ENCODE measurements at places on chromosomes 2 and 18.
A peak's percentile ranks its signal among the peaks of the same experiment; 100 is the strongest.

- DNase-seq: peak; percentile 67
These were observed 85.4 kb upstream of the ATG16L1 start for GRCh38 chr2:233165895-233166661.

DNA sequence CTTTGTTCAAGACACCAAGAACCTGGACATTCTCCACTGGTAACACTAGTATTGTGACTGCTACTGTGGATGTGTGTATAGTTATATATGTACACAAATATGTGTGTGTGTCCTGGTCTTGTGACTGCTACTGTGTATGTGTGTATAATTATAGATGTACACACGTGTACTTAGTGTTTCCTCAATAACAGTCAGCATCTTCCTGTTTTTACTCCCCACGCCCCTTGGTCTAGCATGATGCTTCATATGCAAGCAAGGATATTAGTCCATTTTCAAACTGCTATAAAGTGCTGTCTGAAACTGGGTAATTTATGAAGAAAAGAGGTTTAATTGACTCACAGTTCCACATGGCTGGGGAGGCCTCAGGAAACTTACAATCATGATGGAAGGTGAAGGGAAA is 802.7 kb downstream of the RNF144A start:
- DNase-seq: no peak

DNA sequence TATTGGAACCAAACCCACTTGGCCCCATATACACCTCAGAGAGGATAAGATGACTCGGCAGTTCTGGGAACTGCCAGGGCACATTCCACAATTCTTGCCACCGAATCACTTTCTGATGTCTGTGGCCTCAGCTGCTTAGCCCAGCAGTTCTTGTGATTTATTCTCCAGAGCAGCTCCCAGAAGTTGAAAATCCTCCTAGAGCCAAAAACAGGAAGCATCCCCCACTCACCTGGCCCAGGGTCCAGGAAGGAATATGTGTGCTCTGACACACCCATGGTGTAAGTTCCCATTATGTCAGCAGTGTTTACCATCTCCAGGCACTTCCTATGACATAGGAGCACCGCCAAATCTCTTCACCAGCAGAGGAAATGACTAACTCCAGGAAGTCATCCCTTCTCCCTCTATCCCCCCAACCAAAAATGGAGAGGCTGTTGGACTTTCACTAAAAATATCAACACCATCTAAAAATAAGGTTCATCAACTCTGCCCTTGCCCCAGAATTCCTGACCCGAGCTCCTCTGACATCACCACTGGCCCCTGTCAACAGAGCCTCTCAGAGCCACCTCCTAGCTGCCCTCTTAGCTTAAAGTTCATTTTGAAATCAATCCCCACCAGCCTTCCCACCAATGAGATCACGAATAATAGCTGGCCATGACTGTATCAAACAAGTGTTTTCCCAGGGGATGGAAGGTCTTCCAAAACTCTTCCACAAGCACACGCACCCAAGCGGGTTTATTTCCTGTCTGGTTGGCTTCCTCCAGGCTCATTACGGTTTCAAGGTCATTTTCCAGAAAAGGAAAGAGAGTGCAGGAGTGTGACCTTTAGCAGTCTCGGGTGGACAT is 223.1 kb upstream of the PARD3B start:
- DNase-seq: no peak

- DNase-seq: no peak
These were observed 311.7 kb downstream of the SMAD2 start for GRCh38 chr18:47618758-47619157.

- peak; percentile 70 for DNase-seq
These were observed 25.5 kb upstream of the YWHAQ start for GRCh38 chr2:9656270-9656766.

- no peak for DNase-seq
These were observed 74.0 kb downstream of the NRXN1 start for GRCh38 chr2:50957896-50958295.

- no peak for DNase-seq
These were observed 43.0 kb downstream of the FBXO48 start for GRCh38 chr2:68423966-68424650.

- DNase-seq: no peak
These were observed 116.1 kb downstream of the NFATC1 start for GRCh38 chr18:79511671-79512301.

Data from activated CD8-positive, alpha-beta memory T cell treated with anti-CD3 and anti-CD28 coated beads for 24 hours (primary cell).